ENCODE measurements at places on chromosomes 7 and 10.

DNA sequence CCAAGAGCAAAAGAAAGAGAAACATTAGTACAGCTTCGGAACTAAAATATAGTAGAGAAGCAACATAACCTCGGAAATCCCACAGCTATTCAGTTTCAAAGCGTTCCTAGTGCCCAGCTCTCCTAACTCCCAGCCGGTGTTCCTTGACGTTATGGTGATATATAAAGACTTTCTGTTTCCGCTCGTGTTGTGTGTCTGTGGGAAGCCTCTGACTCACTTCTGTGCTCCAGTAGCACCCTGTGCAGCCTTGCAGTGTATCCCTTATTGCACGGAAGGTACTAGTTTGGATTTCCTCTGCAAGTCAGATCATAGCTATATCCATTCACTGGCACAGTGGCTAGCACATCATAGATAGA lies 535 bp downstream of the ASAH2B start:
- peak; percentile 18 for DNase-seq

DNA sequence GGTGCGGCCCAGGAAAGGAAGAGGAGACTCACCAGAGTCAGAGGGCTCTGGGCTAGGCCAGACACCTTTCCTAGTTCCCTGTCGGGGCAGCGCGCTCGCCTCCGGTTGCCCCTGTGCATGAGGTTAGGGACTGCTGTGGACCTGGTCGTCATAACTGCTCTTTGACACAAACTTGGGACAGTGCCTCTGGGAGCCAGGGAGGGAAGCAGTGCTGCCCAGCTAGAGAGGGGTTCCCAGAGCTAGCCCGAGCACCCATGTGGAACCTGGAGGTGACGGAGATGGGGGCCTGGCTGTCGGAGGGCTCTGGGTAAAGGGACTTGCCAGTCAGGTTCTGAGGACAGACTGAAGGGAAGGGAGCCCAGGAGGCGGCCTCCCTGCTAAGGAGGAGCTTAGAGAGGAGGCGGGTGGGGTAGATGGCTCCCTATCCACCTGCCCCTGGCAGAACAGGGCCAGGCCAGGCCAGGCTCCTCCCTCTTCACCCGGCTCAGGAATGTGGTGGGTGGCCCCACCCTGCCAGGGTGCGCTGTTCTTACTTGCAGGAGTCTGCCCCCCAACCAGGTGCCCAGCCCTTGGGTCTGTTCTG lies 29.7 kb downstream of the AGAP3 start:
- no peak for DNase-seq

DNA sequence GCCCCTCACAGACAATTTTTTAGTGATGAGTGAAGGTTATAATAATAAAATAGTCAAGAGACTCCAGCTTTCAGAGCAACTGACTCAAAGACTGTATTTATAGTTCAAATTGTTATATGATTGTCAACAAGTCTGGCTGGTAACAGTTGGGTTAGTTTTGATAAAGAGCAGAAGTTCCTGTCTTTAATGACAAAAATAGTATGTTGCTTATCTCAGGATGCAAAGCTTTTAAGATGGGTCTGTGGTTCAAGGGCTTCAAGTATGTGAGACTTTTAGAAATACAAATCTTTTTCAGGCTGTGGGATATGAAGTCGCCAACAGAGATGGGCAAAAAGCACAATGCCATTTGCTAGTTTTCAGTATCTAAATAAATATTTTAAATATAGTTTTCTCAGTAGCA lies 118.4 kb downstream of the ABCA13 start:
- no peak for DNase-seq

DNA sequence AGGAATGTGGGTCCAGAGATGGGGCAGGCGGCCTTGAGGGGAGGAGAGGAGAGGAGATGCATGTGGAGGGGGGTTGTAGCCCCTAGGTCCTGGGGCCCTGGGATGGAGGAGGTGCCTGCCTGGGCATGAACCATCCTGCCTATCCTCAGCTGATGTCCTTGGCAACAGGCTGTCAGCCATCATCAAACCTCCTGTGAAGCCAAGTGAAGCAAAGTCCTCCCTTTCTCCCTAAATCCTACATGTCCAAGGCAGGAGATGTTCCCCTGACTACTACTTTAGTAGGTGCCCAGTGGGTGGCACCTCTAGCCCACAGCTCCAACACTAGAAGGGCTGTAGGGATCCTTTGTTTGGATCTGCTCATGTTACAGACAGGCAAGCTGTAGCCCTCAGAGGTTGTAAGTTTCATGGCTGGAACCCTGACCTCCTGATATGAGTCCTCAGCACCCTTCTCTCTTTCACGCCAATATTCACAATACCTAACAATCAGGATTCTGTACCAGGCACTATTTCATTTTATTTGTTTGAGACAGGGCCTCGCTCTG lies 66.6 kb upstream of the SYPL1 start:
- DNase-seq: no peak

DNA sequence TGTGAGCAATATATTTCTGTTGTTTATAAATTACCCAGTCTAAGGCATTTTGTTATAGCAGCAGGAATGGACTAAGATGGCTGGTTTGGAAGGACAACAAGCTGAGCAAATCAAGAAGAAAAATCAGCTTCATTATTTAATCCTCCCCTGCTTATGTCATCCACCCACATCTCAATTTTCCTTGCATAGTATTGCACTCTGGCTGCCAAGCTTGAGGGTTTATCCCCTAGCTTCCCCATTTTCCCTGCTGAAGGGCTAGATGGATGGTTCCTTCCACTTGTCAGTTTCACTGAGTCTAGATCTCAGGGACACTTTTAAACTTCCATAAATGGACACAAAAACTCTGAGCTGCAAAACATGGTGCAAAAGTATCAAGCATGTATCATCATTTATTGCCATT lies 75.2 kb upstream of the LAMB4 start:
- no peak for DNase-seq

GRCh38 chr7:30920021-30920583 lies 8.4 kb downstream of the AQP1 start:
- DNase-seq: no peak

All from activated CD4-positive, alpha-beta T cell treated with anti-CD3 and anti-CD28 coated beads, Interleukin-2, amount 50 U/mL, for 1 hour (primary cell).